M059J (cell line): ENCODE measurements at places on chromosomes 11 and 22. TPM values are rescaled to one million over a fixed set of nuclear protein-coding genes. Genes with fewer than 3 reads are reported as not detected.
A peak's percentile ranks its signal among the peaks of the same experiment; 100 is the strongest.

The NNMT gene
- 76.6 and 129 TPM in 2 replicates for total RNA-seq

The MRGPRX4 gene
- not detected in 2 replicates for total RNA-seq

The NECTIN1 gene
- 1.7 and 2.3 TPM in 2 replicates for total RNA-seq

DNA sequence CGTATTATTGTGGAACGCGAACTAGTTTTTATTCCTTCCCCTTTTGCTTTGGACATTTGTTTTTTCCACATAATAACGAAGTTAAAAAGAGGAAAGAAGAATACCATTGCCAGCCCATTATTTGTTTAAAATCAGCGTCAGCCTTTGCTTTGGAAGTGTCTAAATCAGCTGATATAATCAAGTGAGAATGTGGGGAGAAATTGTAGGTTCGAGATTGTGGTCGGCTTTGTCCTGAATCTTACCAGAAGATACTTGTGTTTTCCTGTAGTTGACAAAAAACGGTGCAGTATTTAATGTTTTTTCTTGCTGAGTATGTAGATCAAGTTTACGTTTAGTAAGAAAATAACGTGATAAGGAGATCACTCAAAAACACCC lies 935 bp downstream of the ZNF143 start:
- peak; percentile 38 for DNase-seq

DNA sequence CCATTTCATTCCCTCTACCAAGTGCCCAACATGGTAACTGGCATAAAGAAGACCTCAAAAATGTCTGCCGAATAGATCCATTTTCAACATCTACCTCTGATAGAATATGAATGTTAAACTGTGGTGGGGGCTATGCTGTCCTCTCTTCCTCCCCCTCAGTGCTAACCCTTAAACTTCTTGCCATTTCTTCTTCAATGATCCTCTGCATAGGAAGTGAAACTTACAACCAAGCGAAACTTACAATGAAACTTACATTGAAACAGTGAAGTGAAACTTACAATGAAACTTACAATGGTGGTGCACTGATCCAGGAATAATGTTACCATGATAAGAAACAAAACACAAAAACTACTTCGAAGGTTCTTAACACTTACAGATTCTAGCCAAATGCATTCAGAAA lies 4.7 kb downstream of the RTCB start:
- DNase-seq, result no peak

GRCh38 chr11:80960381-80961029 lies 1519.7 kb upstream of the TENM4 start:
- DNase-seq, result peak; percentile 34

DNA sequence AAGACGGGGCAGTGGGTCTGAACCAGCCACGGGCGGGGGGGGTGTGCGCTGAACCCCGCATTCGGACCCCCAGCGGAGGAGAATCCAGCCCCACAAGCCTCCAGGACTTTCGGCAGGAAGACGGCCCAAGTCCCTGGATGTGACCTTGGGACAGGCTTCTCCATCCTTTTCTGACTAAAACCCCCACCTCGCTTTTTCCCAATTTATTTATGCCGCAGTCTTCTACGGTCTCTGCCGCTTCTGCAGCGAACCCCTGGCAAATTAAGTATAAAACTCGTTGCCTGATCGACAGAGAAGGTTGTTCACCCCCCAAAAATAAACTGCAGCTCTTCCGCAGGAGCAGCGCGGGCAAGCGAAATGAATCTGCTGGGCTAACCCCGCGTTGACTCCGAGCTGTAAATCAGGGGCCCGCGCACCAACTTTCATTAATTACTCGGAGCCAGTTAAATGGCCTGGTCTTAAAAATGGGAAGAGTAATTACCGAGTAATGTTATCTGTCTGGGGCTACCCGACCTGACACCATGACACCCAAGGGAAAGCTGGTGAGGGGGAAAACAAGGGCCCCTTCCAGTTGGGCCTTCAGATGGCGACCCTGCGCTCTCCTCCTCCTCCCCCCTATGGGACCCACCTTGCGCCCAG lies 6.6 kb downstream of the WT1 start:
- DNase-seq, result no peak

The ART1 gene
- total RNA-seq, result not detected in 2 replicates

The COMT gene
- total RNA-seq, result 182 and 248 TPM in 2 replicates

The GAL gene
- not detected in 2 replicates for total RNA-seq

DNA sequence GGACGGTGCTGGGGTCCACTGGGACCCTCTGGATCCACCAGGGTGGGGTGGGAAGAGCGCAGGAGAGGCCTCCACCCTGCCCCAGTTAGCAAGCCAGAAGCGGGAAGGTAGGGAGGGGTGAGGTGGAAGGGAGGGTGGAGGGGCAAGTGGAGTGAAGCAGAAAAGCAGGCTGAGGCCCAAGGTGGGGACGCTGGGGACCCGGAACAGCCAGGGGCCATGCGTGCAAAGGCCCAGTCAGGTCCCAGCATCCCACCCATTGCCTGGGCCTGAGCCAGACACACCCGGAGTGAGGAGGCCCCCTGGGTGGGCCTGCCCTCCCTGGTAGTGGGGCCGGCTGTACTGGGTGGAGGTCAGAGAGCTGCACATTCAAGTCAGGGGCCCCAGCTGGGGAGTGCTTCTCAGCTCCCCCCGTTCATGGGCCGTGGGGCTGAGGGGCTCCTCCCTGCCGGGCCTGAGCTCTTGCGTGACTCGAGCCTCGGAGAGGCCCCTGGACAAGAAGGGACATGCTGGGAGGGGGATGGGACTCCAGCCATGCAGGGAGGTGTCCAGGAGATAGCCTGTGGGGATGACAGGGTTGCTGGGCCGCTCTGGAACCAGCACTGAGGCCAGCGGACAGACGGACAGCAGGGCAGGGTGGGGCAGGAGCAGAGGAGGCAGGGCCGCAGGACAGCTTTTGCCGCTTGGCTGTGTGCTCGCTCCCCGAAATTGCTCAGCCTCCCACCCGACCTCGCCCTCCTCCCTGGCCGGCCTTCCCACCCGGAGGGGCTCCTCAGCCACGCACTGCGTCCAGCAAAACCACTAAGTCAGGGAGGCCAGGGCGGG lies 7.7 kb downstream of the TNNT3 start:
- DNase-seq, result no peak

The C11orf21 gene
- not detected in 2 replicates for total RNA-seq

DNA sequence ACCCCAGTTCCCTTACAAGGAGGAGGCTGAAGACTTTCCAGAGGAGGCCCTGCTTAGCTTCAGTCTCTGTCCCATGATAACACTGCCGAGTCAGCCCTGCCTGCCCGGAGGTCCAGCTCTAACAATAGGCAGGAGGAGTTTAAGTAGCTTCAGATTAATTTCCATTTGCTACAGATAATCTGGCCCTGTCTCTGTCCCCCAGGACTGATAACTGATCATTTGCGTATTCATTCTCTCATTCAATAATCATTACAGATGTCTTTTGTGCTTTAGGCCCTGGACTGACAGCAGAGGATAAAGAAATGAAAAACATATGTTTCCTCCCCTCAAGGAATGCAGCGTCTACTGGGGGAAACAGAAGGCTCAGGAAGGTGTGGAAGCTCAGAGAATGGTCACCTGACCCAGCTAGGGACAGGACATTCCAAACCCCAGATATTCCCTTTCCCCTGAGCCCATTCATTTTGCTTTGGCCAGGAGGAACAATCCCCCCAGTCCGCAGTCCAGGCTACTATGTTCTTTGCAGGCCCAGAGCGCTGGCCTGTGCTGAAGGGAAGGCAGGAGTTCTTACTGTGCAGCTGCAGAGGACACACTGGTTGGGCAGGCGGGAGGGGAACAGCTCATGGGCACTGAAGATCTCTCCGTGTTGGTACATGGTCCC lies 20.8 kb downstream of the CHRDL2 start:
- DNase-seq, result no peak

GRCh38 chr11:95796501-95796900 lies 6.2 kb downstream of the CEP57 start:
- DNase-seq, result no peak

The TUBA8 gene
- 1.3 and 1.7 TPM in 2 replicates for total RNA-seq

The BBOX1 gene
- not detected in 2 replicates for total RNA-seq

The NDUFC2 gene
- 168 and 218 TPM in 2 replicates for total RNA-seq

The GGTLC2 gene
- not detected in 2 replicates for total RNA-seq

The KCNJ1 gene
- total RNA-seq, result not detected in 2 replicates

DNA sequence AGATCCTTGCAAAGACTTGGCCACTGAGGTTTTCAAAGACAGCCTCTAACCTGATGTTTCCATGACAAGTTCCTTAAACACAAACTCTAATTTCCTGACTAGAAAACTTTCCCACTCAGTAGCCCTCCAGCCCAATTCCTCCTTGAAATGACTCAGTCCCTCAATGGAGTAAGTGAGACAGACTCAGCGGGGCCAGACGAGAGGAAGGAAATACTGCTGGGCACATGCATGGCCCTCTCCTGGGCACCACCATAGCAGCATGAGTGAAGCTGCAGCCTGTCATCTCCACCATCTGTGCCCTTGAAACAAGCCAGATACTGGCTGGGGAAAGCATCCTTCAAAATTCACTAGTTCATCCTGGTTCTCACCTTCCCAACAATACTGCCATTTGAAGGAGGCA lies 76.2 kb upstream of the GDPD4 start:
- peak; percentile 58 for DNase-seq

DNA sequence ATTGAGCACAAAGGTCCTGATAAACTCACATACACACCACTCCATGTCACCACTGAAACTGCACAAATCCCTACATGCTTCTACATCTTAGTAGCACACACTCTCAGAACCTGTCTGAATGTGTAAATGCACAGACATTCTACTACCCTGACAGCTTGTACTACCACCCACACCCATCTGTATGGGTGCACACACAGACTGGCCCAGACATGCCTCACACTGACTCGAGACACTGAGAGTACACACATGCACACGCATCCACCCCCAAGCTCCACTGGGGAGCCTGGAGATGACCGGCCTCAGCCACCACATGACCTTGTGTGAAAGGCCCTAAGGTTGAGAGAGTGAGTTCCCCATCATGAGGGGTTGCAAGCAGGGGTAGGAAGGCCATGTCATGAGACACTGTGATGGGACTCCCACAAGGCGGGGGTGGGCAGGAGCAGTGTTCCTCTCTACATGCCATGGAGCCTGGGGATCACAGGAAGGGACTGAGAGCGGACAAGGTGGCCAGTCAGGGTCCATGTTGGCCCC lies 28.1 kb downstream of the ARAP1 start:
- DNase-seq, result no peak

GRCh38 chr11:8865304-8865703 lies 45.7 kb upstream of the AKIP1 start:
- DNase-seq, result no peak

DNA sequence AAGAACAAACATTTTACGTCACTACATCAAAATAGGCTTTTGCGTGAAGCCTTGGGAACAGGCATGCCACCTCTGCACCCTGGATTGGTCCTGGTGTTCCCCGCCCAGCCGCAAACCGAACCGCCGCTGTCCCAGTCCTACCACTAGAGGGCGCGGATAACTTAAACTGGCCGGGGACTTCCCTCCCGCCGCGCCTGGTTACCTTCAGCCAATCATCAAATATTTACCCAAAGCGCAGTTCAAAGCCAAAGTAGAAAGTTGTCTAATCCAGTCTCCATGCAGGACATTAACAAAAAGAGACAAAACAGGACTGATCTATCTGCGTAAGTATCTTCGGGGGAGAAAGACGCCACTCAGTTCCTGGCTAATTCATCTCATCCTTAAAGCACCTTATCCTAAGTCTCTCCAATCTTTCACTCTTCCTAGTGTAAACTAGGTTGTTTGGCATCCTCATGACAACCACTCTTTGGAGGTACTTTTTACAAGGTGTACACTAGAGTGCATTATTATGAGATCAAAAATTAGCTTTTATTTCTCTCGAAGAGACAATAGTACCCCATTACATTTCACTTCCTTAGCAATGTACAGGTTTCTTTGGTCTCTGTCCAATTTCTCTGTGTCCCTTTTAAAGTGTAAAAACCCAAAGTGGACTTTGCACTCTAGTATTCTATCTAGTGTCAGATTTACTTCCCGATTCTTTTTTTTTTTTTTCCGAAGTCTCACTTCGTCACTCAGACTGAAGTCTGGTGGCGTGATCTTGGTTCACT lies 3.9 kb upstream of the CRY2 start:
- DNase-seq, result peak; percentile 87
